Stimulated activated naive CD4-positive, alpha-beta T cell (primary cell): ENCODE measurements at places on chromosomes 7 and 10.

DNA sequence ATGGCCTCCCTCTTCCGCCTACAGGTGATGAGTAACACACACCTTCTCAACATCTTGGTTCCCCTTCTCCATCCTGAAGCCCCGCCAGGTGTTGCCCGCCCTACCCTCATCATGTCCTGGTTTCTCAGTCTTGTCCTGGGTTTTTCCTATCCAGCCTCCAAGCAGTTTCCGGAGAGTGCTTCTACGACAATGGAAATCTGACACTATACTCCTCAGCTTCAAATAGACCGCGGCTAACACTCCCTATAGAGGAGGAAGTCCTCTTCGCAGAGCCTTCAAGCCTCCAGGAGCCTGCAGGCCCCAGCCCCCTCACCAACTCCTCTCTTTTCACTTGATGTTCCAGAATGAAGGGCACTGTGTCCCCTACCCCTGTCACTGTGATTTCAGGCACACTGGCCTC, 147.4 kb downstream of the PRPF18 start:
- DNase-seq: no peak

DNA sequence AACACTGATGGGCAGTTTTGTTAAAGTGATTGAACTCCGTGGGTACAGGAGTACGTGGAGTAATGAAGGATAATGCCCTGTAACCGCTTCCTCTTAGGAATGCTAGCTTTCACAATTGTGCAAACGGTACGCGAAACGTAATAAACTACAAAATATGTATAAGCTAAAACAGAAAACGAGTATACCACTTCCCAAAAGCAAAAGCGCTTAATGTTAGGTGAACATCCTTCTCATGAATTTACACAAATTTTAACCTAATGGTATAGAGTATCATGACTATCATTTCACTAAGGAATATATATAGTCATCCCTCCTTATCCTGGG, 395 bp upstream of the ZNF25 start:
- no peak for DNase-seq

GRCh38 chr7:128807191-128807590, 15.4 kb downstream of the CCDC136 start:
- no peak for DNase-seq

DNA sequence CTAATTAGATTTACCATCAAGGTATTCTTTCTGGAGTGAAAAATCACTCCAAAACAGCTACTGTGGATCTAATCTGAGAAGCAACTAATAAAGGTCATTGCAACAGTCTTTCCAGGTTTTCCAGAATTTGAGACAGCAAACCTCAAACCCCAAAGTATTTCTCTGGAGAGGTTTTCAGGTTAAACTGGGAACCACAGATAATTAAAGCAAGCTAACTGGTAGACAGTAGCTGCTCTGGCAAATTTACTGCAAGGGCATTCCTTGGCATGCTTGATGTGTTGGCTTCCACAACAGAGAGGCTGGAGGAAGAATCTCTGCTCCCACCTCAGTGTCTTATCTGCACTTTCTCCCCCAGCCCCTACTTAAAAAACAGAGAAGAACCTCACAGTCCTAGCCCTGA, 140.0 kb upstream of the NRBF2 start:
- DNase-seq: no peak

DNA sequence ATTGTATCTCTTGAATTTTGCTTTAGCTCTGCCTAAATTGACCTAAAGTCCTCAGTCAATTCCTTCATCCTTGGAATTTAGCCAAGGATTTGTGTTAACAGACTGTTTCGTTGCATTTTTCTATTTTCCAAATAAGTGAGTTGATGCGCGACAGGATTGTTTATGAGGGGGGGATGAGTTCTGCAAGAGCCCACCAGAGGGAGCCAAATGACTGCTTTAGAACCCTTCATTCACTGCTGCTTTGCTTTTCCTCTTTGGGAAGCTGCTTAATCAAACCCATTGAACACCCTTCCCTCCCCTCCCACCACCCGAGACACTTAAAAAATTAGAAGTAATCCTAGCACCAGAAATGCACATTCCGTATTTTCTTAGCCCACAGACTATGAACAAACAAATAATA, 33.7 kb upstream of the PTF1A start:
- no peak for DNase-seq

DNA sequence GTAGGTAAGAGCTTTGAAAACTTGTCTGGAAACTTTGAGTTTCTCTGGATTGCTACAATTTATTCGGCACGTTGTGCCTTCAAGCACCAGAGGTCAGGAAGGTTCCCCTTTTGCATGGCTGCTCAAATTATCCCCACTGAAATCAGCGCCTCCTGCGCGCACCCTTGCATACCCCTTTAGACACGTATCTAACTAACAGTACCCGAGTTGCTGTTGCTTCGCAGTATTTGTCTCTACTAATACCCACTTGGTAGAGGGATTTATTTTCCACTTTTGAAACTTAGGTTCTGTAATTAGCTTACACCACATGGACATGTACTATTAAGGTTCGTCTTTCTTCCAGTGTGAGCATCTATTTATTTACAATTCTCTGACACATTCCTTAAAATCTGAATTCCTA, 1.6 kb downstream of the MEOX2 start:
- DNase-seq: no peak

DNA sequence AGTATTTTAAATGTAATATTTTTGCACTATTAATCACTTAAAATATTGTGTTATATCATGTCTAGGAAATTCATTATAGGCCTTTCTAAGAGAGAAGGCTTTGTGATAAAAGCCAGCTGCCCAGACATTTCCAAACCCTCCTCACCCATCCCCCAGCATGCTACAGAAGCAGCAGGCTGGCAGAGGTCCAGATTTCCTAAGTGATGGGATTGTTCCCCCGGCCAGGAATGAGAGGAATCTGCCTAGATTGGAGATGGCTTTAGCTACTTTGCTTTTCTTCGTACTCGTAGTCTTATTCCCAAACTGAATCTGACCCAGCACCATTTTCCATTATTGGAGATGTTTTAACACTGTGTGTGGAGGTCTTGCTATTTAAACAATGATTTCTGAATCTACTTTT, 29.4 kb downstream of the CDK14 start:
- no peak for DNase-seq

- no peak for DNase-seq
Observed at GRCh38 chr7:106493041-106493731, 167.8 kb downstream of the CCDC71L start.
